Activated CD8-positive, alpha-beta T cell treated with anti-CD3 and anti-CD28 coated beads for 36 hours (primary cell): ENCODE measurements at places on chromosomes 6 and 20. TPM values are rescaled to one million over a fixed set of nuclear protein-coding genes. Genes with fewer than 3 reads are reported as not detected.

KCNB1 gene
- total RNA-seq, result not detected

TNFRSF6B gene
- total RNA-seq, result not detected

ANGPT4 gene
- total RNA-seq, result not detected

RAMACL gene
- 0.45 TPM for total RNA-seq

B3GALT4 gene
- total RNA-seq, result 3.6 TPM

EDN1 gene
- total RNA-seq, result 0.14 TPM

UBE2C gene
- 149 TPM for total RNA-seq

PHF1 gene
- total RNA-seq, result 32.6 TPM

DSP gene
- 0.07 TPM for total RNA-seq

PTPRK gene
- total RNA-seq, result 7.7 TPM

TBP gene
- total RNA-seq, result 21.0 TPM

RAB44 gene
- 0.07 TPM for total RNA-seq
